NCI-H2029 (cell line): ENCODE measurements at places on chromosomes 6 and 20.

GRCh38 chr6:51139950-51140385 lies 321.3 kb downstream of the TFAP2B start:
- DNase-seq = no peak

DNA sequence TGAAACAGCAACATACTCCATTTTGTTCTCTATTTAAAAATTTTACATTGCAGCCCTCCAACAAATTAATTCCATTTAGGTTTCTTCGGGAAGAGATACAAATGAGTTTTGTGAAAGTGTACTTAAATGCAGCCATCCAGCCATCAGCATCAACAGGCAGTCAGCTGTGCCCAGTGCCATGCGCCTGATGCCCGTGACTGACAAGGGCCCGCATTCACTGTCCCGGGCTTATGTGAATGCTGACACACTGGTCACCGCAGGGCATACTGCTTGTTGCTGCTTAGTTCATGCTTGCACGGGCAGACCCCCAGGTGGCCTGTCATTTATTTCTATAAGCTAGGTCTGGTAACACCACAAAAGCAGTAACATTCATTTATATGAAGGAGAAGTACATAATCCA lies 224.9 kb upstream of the QKI start:
- no peak for DNase-seq

DNA sequence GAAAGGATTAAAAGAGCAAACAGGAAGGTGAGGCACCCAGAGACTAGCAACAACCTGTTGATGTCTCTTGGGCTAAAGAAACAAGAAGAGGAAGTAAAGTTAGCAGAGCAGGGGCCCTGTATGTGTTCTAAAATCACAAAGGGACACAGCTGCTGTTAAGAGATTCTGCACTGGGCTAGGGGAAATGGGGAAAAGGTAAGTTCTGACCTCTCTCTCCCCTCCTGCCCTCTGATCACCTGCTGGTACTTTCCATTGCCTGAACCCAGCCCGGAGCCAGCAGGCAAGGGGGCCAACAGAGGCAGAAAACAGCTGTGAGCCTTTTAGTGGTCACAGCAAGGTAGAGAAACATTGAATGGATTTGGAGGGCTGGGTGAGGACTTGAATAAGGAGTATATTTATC lies 13.5 kb upstream of the CNR1 start:
- no peak for DNase-seq

DNA sequence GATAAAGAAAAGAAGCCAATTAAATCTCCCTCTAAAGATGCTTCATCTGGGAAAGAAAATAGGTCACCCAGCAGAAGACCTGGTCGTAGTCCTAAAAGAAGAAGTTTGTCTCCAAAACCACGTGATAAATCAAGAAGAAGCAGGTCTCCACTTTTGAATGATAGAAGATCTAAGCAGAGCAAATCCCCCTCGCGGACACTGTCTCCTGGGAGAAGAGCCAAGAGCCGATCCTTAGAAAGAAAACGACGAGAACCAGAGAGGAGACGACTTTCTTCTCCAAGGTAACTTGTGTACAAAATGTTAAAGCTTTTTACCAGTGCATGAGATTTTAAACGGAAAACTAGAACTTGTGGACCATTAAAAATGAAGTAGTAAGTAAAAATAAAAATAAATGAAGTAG lies 46.5 kb downstream of the FAM217A start:
- DNase-seq = no peak

DNA sequence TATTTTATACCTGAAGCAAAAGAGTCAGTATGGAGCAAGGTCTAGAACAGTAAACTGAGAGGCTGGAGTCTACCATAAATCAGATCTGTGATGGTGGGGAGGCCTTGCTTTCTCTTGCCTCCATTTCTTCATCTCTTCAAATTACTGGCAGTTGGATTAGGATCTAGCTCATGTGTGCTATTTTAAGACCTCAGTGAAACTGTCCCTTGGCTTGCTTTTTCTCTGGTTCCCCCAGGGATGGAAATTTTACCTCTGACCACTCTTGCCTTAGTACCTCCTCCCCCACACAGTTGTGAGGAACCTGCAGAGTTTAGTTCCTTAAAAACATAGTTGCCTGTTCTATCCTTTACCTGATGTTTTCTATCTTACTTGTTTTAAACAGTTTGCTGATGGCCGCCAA lies 8.5 kb downstream of the TMEM14B start:
- DNase-seq = no peak

- DNase-seq = no peak
These were observed 43.3 kb downstream of the PPARD start for GRCh38 chr6:35385457-35386202.

DNA sequence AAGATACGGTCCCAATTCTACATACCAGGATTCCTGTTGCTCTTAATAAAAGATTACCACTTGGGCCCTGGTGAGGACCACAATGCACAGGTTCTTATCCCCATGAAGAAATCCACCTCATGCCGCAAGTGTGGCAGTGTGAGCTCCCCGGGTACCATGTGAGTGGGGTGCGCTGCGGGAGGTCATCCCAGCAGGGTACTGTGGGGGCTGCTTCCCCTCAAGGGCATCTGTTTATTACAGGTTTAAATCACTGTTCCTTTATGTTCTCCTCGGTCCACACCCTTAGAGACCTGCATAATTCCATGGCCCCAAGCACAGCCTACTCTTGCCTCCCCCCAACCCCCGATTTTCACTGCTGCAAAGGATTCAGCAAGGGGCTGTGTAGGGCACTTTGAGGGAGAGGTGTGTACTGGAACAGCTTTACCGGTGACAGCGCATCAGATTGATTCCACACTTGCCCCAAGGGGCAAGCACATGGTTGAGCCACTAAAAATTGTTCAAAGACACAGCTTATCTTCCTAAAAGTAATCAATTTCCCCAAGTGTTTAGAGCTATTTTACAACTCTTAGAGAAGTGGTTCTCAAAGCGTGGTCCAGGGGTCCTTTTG lies 6.2 kb downstream of the DIDO1 start:
- DNase-seq = no peak

DNA sequence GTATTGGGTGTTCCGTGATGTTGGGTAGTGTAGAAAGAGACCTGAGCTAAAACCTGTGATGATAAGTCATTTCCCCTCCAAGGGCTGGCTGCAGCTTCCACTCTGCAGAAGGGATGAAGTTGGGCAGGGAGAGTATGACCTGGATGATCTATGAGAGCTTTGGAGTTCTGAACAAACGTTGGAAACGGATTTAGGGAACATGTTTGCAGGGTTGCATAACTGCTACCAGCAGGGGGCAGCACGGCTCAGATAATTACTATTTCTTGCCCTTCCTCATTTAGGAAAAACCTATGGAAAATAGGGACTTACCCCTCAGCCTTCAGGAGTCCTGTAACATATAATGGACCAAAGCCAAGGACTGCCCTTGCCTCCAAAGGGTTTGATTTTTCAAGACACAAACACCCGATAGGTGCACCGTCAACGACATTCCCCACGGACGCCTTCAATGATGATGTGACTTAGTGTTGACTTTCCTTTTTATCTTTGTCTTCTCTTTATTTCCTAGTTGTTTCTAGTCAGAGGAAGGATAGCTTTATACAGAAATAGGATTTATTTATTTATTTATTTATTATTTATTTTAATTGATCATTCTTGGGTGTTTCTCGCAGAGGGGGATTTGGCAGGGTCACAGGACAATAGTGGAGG lies 164.9 kb upstream of the SASH1 start:
- peak; percentile 19 for DNase-seq

DNA sequence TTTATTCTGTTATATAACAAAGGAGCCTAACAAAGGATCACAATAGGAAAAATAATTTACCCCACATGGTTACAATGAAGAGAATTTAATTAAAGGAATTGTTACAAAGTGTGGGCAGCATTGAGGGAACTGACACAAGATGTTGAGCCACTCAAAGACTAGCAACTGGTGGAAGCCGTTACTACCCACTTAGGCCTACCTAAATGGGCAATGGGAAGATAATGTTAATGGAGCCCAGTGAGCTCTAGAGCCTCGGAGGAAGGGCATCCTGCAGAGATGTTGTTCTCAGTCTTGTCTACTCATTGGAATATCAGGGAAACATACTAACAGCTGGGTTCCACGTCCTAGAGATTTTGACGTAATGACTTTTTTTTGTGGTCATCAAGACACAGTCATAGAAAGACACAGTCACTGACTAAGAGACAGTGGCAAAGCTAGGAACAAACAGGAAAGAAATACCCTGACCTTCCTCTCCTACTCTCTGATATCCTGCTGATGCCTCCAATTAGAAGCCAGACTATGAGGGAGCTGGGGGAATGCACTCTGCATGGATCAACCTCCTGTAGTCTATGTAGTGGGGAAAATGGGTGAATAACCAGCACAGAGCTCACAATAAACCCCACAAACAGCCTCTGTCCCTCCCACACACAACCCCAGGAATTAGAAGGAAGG lies 523.8 kb upstream of the FLRT3 start:
- no peak for DNase-seq

GRCh38 chr20:63682384-63683139 lies 13.9 kb upstream of the TNFRSF6B start:
- DNase-seq = no peak

- no peak for DNase-seq
These were observed 359.2 kb downstream of the GJA1 start for GRCh38 chr6:121794630-121795029.

GRCh38 chr6:132445201-132445951 lies 44.1 kb upstream of the MOXD1 start:
- no peak for DNase-seq

DNA sequence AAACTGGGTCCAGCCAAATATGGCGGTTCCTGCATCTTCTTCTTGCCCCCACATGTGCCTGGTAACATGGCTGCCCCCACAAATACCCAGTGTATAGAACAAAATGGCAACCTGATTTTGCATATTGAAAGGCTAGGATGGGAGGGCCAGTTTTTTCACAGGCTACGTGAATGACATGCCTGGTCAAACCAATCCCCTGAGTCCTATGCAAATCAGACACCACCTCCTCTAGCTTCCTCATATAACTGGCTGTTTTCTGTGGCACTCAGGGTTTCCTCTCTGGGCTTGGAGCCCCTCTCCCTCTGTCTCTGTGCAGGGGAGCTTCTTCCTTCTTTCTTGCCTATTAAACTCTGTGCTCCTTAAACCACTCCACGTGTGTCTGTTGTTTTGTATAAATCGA lies 372.1 kb downstream of the KIF16B start:
- no peak for DNase-seq

GRCh38 chr6:8110117-8110721 lies 7.9 kb upstream of the EEF1E1 start:
- no peak for DNase-seq

DNA sequence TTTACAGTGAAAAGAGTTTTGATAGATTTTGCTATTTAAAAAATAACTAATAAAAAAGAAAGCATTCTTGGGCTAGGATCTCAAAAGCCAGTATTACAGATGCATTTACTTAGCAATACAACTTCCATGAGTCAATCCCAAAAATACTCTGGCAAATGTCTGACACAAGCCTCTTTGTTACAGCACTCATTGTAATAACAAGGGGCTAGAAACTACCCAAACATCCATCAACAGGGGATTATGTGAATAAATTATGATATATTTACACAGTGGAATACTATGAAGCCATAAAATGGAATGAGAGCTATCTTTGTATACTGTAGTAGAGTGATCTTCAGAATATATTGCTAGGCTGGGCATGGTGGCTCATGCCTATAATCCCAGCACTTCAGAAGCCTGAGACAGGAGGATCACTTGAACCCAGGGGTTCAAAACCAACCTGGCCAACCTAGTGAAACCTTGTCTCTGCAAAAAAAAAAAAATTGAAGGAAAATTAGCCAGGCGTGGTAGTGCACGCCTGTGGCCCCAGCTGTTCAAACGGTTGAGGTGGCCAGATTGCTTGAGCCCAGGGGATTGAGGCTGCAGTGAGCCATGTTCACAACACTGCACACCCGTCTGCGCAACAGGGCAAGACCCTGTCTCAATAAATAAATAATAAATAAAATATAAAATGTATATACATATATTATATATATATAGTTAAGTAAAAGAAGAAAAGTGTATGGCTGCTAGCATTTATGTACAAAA lies 34.7 kb upstream of the TOP1 start:
- DNase-seq = no peak

GRCh38 chr6:45447716-45448115 lies 70.0 kb upstream of the SUPT3H start:
- no peak for DNase-seq

- no peak for DNase-seq
These were observed 2.1 kb downstream of the FAM110A start for GRCh38 chr20:835608-836045.
